ENCODE measurements at places on chromosomes 12 and 14.

DNA sequence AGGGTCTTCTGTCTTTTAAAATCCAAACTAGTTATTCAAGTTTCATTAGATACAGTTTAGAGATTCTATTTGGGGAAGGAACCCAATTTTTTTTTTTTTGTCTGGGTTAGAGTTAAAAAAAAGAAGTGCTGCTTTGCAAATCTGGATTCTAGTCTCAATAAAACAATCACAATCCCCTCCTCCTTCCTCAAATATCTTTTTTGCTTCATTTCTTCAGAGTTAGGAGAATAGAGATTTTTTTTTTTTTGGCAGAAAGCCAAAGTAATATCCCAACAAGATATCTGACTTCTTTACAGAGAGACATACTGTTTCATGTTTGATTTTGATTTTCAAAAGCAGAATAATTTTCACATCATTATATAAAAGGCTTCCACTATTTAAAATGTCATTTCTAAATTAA is 201.9 kb downstream of the FOXN3 start:
- DNase-seq, result no peak

DNA sequence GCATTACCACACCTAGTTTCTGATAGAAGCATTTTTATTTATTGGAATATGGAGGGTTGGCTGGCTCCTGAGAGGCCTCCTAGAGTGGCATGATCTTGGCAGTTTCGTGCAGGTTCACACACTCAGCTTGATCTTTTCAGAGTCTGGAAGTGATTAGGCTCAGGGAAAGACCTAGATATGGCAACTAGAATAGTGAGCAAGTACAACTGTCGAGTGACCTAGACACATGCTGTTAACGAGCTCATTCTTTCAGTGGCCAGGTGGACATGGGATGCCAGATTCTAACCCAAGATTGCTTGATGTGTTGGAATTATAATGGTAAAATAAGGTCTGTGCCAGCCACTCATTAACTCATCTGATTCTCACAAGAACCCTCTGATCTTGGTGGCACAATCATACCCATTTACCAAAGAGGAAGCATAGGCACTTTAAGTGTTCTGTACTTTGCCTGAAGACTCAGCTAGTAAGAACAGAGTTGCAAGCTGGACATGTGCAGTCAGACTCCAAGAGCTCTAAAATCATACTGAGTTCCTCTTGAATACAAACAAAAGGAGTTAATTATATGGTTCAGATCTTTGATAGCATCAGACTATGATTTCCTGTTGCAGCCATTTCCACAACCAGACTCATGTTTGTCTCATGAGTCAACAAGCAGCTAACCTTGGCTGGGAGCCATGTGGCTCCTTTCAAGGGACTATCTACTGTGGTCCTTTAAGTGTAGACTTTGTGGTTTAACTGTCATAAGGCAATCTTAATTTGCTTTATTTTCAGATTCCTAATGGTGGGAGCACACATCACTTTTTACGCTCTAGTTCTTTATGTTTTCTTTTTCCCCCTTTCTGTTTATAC is 144.2 kb downstream of the PLEKHA5 start:
- DNase-seq, result peak; percentile 98

DNA sequence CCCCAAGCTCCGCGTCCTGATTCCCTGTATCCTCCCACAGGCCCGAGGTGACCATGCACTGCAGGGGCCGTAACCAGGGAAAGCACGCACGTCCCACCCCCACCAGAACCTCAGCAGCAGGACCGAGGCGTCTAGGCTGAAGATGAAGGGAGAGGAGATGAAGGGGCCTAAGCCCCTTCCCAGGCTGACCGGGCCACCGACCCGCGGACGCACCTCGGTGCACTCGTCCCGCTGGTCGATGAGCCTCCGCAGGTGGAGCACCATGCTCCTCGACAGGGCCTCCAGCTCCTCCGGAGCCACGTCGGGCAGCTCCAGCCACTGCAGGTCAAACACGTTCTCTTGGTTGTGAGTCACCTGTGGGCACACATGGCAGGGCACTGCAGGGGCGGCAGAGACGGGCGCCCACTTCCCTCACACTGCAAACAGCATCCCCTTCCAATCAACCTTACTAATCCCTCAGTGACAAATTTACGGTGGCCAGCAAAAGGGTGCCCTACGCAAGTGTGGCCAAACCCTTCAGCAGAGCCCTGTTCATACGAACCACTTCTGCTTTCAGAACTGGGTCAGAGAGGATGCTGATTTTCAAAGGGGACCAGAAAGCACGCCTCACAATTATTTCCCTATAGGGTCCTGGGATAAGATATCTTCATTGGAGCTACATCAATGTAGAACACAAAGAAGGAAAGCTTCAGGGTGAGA is 77.8 kb downstream of the CCDC88C start:
- no peak for DNase-seq

GRCh38 chr14:104393898-104394381 is 185.6 kb upstream of the C14orf180 start:
- no peak for DNase-seq

DNA sequence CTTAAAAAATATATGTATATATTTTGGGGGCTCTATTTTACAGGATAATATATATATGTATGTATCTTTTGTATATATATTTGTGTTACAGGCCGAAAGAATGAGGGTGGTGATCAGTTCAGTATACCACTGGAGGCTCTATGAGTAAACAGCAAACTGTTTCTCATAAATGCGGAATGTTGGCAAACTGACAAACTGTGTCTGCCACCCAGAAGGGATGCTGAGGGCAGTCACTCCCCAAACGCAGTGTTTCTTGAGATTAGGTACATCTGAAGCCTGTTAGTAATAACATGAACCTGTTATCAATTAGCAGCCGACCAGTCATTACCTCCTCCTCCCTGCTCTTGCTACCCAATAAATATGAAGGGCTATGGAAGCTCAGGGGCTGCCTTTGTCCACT is 20.8 kb downstream of the TNFAIP2 start:
- peak; percentile 66 for DNase-seq

- DNase-seq, result peak; percentile 14
These were observed 13.3 kb downstream of the BEST3 start for GRCh38 chr12:69685810-69686209.

- DNase-seq, result peak; percentile 59
These were observed 168.1 kb downstream of the BCAT1 start for GRCh38 chr12:24780697-24781368.

- DNase-seq, result no peak
These were observed 6.7 kb downstream of the TESPA1 start for GRCh38 chr12:54977857-54978256.

GRCh38 chr12:117695956-117696355 is 272.8 kb downstream of the KSR2 start:
- no peak for DNase-seq

DNA sequence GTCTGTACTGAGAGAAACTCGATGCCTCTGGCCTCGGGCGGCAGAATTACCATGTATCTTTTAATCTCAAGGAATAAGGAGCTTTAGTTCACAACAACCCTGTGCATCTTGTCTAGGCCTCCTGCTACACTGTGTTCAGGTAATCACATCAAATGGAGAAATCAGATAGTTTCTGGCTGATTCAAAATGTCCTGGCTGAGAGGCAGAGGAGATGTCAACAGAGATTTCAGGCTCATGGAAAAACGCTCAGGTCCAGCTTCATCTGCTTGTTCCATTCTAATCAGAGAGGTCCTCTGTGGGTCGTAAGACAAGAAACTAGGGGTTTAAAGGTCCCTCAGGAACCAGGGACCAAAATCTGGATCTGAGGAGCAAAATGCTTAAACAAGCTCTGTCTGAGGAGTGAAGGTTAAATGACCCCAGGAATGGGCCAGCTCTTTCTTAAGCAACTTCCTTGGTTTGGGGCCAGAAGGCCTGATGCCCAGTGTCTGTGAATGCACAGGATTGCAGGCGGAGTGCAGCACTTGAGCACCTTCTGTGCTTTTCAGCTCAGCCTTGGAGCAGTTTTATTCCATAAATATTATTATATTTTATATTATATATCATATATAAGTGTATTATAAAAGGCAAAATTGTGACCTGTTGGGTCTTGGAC is 170.2 kb upstream of the PRICKLE1 start:
- DNase-seq, result no peak

- no peak for DNase-seq
These were observed 19.7 kb upstream of the CLMN start for GRCh38 chr14:95339301-95339865.

DNA sequence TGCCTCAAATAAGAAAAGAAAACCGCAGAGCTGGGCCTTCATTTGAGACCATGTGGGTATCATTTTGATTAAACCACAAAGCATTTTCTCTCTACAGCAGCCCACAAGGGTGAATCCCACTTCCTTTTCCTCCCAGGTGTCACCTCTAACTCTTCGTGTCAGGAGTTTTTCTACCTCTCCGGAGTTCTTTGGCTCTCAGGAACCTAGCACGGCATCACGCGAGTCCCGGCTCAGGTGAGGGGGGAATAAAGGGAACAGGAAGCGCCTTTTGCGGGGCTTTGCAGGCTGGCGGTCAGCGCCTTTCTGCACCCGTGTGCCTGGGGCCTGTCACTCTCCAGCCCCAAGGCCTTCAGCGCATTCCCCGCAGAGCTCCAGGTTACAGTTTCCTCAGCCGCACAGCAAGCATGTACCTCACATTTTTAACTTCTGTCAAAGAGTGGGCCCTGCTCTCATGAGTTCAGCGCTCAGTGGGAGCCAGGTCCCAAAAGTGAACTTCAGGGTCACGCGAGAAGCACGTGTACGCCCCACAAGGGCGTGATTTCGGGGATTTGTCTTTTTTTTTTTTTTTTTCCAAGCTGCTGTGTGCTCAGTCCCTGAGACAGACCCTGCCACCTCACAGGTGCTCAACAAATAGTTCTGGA is 740 bp upstream of the PRPF40B start:
- DNase-seq, result no peak

GRCh38 chr12:130838284-130838950 is 633 bp downstream of the STX2 start:
- no peak for DNase-seq

- DNase-seq, result no peak
These were observed 3.1 kb upstream of the AVIL start for GRCh38 chr12:57821474-57822214.

GRCh38 chr12:116385486-116386217 is 108.2 kb upstream of the MED13L start:
- no peak for DNase-seq

DNA sequence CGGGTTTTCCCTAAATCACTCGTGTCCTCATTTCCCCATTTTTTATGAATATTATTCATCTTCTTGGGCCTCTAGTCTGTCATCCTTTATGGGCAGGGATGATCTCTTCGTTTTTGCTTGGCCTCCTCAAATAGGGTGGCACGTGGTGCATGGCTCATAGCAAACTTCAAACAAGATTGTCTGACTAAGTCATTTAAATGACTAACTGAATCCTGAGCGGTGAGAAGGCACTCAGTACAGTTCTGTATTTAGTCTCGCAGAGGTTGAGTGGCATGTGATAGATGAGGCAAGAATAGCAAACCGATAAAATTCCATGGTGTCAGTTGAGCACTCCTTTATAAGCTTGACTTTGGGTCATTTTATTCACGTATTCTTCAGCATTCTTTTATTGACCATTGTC is 5.7 kb upstream of the JDP2 start:
- DNase-seq, result no peak

- no peak for DNase-seq
These were observed 175.2 kb upstream of the GRIN2B start for GRCh38 chr12:14156606-14157005.

- DNase-seq, result no peak
These were observed 28.9 kb upstream of the TDRD9 start for GRCh38 chr14:103899316-103899715.

DNA sequence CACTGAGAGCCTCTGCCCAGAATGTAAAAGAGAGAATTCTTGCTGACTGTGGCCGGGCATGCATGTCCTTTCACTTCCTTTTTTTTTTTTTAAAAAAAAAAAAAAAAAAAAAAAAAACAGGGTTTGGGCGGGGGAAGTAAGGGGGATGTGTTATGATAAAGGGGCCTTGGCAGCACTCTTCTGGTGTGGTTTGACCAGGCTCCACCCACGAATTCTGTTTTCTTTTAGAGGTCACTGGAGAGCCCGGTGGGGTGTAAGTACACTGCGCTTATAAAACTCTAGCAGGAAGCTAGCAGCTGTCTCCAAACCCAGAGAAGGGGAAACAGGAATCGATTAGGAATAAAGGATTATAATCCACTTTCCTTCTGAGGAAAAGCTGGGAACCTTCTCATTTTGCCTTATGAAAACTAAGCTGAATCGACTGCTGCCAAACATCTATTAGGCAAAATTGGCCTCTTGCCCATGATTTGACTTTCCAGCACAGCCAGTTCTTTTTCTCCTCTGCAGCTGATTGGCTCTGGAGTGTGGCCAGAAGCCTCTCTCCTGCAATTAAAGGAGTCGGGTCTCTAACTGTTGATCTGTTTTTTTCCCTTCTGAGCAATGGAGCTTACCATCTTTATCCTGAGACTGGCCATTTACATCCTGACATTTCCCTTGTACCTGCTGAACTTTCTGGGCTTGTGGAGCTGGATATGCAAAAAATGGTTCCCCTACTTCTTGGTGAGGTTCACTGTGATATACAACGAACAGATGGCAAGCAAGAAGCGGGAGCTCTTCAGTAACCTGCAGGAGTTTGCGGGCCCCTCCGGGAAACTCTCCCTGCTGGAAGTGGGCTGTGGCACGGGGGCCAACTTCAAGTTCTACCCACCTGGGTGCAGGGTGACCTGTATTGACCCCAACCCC is 27.7 kb upstream of the HIGD1C start:
- DNase-seq, result peak; percentile 68

GRCh38 chr12:45350861-45351260 is 135.0 kb downstream of the ANO6 start:
- DNase-seq, result no peak

- no peak for DNase-seq
These were observed 184.8 kb upstream of the RPH3A start for GRCh38 chr12:112606611-112607365.

- no peak for DNase-seq
These were observed 4.4 kb downstream of the MAP4K5 start for GRCh38 chr14:50528000-50528399.

DNA sequence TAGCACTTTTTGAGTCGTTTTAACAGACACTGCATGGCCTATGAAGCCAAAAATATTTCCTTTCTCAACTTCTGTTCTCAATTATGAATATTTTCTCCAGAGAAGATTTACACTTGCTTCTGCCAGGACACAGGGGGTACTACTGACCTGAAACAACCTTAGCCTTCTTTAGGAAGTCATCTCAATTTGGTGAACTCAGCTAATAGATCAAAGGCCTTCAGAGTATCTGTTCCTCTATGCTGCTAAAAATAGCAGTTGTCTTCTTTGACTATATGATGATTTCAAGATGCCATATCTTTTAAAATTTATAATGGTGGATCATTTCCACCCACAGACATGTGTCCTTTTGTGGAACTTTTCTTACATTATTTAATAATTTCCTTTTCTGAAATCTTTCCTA is 14.0 kb upstream of the NDUFA12 start:
- no peak for DNase-seq
